ENCODE measurements at places on chromosomes 2 and 18.

DNA sequence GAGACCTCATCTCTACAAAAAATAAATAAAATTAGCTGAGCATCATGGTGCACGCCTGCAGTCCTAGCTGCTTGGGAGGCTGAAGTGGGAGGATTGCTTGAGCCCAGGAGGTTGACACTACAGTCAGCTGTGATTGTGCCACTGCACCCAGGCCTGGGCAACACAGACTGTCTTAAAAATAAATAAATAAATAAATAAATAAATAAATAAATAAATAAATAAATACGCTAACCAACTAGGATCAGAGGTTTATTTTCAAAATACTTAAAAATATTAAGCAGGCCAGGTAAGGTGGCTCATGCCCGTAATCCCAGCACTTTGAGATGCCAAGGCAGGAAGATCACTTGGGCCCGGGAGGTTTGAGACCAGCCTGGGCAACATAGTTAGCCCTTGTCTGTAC, 63.6 kb downstream of the KCNG3 start:
- no peak for DNase-seq

GRCh38 chr2:67289271-67289670, 107.9 kb upstream of the ETAA1 start:
- peak; percentile 37 for DNase-seq

DNA sequence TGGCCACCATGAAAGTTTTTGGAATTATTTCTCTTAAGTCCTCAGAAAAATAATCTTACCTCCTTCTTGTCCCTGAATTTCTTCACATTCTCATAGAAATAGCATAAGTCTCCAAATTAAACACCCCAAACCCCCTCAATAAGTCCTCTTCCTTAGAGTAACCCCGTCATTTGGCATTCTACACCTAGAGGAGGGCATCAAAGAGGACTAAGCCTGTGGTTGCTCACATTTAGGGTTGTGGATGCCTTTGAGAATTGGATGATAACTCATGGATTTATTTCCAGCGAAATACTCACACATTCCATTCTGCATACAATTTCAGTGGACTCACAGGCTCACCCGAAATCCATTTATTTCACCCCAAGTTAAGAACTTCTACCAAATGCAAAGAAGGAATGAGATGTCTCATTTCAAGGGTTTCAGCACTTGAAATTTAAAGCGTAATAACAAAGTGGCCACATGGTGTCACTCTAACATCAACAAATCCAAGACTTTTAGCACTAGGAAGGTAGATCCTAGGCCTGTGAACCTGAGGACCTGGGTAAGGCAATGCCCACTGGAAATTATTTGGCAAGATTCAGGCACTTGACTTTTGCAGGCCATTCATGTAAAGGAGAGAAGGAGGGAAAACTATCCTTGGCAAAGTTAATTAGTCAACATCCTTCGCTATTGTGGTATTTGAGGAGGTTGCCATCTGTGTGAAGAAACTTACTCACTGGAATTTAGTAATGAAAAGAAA, 24.6 kb downstream of the DYTN start:
- peak; percentile 43 for DNase-seq

- DNase-seq = no peak
These were observed 150.1 kb downstream of the PTRHD1 start for GRCh38 chr2:24643051-24643450.

DNA sequence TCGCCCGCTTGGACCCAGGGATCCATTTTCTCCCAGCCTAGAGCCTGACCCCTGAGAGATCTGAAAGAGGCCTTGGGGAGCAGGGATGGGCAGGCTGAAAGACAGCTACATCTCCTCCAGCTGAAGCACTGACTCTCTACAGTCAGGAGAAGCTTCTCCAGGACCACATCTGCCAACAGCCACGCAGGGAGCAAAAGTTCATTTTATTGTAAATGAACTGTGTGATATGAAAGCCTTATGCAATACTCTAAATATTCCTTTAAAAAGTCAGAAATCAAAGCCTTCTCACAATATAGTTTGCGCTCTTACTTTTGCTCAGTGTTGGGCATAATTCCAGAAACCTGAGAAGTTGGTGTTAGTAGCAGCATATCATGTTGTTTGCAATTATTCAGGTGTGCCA, 428.9 kb upstream of the RAB6C start:
- DNase-seq = no peak

DNA sequence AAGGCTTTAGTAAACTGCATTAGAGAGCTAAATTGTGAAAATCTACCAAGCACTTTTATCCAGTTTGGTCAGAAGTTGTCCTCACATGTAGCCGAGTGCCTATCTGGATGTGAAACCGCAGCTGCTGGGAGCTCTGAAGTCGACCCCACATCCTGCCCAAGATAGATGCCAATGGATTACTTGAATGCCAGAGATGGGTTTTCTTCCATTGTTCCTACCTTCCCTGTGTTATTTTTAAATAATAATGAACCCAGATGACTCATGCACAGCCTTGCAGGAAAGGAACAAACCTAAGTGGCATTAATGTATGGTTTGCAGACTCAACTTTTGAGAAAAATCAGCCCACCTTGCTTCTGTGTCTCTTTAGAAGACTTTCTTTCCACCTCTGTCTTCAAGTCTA, 408.5 kb downstream of the FBXO15 start:
- peak; percentile 27 for DNase-seq

DNA sequence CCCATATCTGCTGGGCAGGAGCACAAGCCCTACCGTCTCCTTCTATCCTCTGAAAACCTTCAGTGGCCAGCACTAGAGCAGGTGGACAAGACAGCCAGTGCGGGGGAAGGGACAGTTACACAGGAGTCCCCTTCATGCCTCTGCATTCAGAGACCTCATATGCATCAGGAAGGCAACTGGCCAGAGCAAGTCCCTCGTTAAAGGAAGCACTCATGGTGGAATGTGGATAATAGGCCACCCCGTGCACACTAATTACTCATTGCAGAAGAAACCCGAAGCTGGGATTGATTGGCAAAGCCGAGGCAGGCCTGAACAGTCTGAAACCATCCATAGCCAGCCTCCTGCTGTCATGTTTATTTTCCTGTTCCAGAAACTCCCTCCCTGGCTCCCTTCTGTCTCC, 11.2 kb downstream of the KIAA2012 start:
- no peak for DNase-seq

- no peak for DNase-seq
These were observed 2.5 kb upstream of the RAD51AP2 start for GRCh38 chr2:17520761-17521160.

DNA sequence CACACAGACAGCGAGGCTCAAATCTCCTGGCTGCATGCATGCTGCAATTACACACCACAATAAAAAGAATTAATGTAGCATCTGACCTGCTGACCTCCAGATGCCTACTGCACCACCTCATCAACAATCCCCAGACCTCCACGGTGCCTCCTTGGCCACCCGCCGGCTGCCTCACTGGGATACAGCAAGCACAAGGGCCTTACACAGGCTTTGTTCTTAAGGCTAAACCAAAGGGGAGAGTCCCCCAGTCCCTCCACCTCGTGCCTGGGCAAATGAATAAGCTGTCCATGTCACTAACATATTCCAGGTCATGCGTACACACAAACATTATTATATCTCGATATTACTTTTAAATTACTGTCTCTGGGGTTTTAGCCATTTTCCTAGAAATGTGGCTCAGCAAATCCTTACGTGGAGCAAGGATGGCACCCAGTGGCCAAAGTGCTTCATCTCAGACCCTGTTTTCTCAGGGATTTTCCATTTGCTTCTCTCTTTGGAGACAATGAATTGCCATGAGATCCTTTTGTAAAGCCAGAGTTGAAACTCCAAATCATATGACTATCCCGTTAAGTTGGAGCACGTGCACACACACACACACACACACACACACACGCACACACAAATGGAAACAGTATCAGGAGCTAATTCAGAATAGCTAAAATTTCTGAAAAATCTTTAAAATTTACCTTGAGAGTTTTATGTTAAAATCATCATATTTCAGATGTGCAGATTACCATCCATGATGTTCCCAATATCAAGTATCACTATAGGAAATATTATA, 313.8 kb downstream of the PDE11A start:
- DNase-seq = no peak

GRCh38 chr2:38793511-38793910, 15.5 kb downstream of the GEMIN6 start:
- no peak for DNase-seq

GRCh38 chr2:156864325-156864724, 393.2 kb upstream of the GALNT5 start:
- no peak for DNase-seq

GRCh38 chr2:218953366-218953954, 6.0 kb upstream of the CDK5R2 start:
- DNase-seq = no peak

- no peak for DNase-seq
These were observed 245.5 kb upstream of the KCNJ3 start for GRCh38 chr2:154452906-154453493.

GRCh38 chr2:132448331-132448730, 31.7 kb downstream of the GPR39 start:
- DNase-seq = no peak

DNA sequence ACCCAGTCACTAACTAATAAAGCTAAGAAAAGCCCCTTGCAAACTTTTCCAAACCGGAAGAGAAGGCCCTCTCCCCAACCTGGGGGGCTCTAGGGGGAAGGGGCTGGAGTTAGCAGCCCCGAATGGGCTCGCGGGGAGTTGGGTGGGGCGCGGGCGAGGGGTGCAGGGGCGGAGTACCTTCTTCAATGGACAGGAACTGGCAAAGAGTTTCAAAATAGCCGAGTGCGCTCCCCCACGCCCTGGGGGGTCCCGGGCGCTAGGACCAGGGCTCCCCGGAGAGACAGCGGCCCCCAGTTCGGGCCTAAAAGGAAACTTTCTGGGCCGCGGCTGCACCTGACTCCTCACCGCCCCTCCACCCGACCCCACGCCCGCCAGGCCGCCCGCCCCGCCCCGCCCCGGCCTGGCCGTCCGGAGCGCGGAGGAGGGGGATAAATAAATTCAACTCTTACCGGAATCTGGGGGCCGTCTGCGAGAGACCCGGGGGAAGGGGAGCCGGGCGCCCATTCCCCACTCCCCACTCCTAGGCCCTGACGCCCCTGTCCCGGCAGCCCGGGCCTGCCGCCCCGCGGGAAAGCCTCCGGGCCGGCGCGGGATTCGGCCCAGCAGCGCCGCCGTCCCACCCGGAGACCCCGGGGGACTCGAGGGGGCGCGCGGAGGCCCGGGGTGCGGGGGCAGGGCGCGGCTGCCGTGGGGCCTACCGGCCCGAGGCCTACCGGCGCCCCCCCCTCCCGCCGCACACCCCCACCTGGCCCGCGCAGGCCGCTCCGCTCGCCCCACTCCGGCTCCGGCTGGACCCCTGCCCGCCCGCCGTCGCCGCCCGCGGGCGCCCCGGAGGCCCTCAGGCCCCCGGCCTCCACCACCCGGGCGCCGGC, 868 bp downstream of the INO80D start:
- DNase-seq = no peak

GRCh38 chr2:224283466-224283965, 118.4 kb downstream of the FAM124B start:
- no peak for DNase-seq

DNA sequence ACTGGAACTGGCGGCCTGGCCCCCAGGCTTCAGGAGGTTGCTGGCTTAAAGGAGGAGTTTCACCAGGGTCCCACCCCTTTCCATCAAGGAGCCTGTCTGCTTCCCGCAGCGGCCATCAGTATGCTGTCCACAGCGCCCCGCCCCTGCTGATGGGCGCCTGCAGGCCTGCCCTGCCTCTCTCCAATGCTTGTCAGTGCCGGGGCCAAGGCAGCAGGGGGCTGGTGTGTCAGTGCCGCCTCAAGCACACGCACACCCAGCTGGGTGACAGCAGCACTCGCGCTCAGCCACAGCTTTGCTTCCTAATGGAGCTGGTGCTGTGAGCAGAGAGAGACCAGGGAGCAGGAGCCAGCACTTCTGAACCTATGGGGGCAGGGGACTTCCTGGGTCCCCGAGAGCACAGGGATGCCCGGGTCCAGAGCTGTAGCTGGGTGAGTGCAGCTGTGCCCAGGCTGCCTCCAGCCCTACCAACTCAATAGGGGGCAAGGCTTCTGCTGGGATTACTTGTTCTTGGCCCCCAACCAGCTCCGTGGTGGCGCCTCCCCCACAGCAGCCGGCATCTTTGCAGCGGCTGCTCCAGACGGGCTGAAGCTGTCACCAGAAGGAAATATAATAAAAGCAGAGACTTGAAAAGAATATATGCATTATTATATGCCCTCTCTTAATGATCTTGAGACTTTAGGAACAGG, 377.2 kb upstream of the LRATD1 start:
- no peak for DNase-seq

DNA sequence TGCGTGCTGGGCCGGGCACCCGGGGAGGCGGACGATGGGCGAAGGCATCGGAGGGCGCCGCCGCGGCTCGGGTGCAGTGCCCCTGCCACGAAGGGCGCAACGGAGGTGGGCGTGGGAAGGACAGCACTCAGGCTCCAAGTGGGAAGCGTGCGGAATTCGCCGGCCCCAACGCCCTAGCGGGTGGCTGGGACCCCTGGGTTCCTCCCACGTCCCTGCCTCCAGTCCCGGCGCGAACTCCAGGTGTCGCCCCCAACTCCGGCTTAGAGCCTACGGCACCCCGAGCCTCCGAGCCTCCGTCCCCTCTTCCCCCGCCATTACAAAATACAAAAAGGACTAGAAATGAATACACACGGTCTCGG, 1.3 kb downstream of the CYP27C1 start:
- no peak for DNase-seq

DNA sequence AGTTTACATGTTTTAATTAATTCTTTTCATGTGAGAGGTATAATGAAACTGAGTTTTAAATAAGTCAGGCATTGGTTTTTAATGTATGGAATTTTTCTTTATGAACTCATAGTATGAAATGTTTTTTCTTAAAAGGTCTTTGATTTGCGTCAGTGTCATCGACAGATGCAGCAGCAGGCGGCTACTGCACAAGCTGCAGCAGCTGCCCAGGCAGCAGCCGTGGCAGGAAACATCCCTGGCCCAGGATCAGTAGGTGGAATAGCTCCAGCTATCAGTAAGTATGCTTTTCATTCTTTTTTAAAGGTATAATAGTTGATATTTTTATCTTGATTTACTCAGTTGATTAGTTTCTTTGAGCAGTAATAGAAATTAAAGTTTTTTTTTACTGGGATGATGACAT, 46.5 kb downstream of the SMAD4 start:
- DNase-seq = no peak

DNA sequence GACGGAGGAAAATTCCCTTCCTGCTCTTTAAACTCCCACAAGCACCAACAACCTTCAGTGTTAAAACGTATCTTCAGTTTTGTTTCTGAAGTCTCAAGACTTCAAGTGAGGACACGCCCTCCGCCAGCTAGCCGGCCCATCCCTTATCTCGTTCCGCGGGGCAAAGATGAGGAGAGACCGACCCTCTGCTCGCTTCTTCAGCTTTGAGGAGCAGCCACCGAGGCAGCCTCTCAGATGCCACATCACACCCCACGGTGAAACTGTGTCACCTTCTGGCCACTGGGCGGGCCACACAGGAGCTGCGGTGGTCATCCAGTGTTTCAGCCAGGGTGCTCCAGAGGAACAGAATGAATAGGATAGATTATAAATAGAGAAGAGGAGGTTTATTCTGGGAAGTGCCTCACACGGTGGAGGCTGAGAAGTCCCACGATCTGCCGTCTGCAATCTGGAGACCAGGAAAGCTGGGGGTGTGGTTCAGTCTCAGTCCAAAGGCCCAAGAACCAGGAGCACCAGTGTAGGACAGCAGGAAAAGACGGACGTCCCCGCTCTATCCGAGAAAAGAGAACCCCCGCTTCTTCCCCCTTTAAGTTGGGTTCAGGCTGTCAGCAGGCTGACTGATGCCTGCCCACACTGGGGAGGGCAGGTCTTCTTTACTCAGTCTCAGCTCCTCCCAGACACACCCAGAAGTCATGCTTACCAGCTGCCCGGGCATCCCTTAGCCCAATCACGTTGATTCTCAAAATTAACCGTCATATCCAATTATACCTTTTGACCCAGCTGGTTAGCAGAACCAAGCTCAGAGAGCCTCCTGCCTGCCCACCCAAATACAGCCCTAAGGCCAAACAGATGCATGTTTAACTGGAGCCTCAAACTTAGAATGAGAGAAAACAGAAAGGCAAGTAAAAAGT, 399.7 kb upstream of the ID2 start:
- no peak for DNase-seq

Measured in RCC 7860 (cell line).